ENCODE measurements at places on chromosomes 1 and 21. TPM values are rescaled to one million over a fixed set of nuclear protein-coding genes. Genes with fewer than 3 reads are reported as not detected.

KCNK2 gene
- not detected for polyA plus RNA-seq

- no peak overlapping the region for H3K4me3 ChIP-seq
- H3K27me3 ChIP-seq, result no peaks in the 10 kb centered on the region
- no peak overlapping the region for H3K27ac ChIP-seq
- no peaks in the 10 kb centered on the region for H3K36me3 ChIP-seq
- H3K4me1 ChIP-seq, result peaks cover 20% of the 10 kb centered on the region
- DNase-seq, result no peak
These were observed 131.3 kb downstream of the TOMM20 start for GRCh38 chr1:234997201-234997895.

CD244 gene
- 4.0 TPM for polyA plus RNA-seq

- H3K27ac ChIP-seq, result no peak overlapping the region
- H3K4me3 ChIP-seq, result no peak overlapping the region
- H3K4me1 ChIP-seq, result peaks cover 24% of the 10 kb centered on the region
- peak; percentile 87 for DNase-seq
- H3K36me3 ChIP-seq, result no peaks in the 10 kb centered on the region
These were observed 3.0 kb downstream of the ITLN2 start for GRCh38 chr1:160951443-160952128.

GRCh38 chr21:37461479-37461878 is 94.9 kb downstream of the DYRK1A start:
- no peaks in the 10 kb centered on the region for H3K27me3 ChIP-seq
- H3K4me3 ChIP-seq, result no peak overlapping the region
- no peak for DNase-seq
- peak overlapping the region; percentile 22 for H3K27ac ChIP-seq
- no peaks in the 10 kb centered on the region for H3K36me3 ChIP-seq
- peaks cover 100% of the 10 kb centered on the region for H3K4me1 ChIP-seq

UTS2 gene
- polyA plus RNA-seq, result 0.45 TPM

BEST4 gene
- 0.89 TPM for polyA plus RNA-seq

DNA sequence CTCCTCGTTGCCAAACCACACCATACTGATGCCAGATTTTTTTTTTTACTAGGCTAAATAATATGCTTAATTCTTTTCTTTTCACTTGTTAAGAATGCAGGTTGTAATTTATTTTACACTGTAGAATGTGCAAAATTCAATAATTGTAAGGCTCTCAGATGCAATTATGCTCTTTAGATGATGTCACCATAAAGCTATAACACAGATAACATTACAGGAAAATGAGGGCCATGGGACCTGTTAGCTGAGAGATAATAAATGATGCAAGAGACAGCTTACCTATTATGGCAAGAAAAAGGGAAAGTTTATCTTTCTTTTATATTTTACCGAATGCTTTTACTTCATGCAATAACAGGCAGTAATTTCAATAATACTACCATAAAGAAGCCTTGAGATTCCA is 35.4 kb downstream of the CHRM3 start:
- no peak overlapping the region for H3K4me3 ChIP-seq
- no peak overlapping the region for H3K27ac ChIP-seq
- no peaks in the 10 kb centered on the region for H3K4me1 ChIP-seq
- no peak for DNase-seq
- no peaks in the 10 kb centered on the region for H3K27me3 ChIP-seq

DNA sequence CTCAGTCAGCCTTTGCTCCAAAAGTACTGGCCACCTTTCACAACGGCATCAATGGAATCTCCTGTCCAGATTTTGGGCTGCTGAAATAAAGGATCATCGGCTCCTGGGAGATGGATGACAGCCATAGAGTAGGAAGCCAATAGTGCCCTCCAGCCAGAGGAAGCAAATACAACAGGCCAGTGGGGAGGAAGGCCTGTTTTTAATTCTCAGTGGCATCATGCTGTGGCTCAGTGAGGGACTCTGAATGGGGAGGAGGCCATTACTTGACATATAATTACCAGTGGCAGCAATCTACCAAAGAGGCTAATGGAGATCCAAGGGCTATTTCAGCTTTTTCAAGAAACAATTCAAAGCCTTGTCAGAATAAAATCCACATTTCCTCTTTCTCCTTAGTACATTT is 26.7 kb downstream of the COLGALT2 start:
- H3K4me3 ChIP-seq, result no peak overlapping the region
- H3K27me3 ChIP-seq, result no peaks in the 10 kb centered on the region
- H3K4me1 ChIP-seq, result no peaks in the 10 kb centered on the region
- no peak for DNase-seq
- no peaks in the 10 kb centered on the region for H3K36me3 ChIP-seq

DMBX1 gene
- not detected for polyA plus RNA-seq

DNA sequence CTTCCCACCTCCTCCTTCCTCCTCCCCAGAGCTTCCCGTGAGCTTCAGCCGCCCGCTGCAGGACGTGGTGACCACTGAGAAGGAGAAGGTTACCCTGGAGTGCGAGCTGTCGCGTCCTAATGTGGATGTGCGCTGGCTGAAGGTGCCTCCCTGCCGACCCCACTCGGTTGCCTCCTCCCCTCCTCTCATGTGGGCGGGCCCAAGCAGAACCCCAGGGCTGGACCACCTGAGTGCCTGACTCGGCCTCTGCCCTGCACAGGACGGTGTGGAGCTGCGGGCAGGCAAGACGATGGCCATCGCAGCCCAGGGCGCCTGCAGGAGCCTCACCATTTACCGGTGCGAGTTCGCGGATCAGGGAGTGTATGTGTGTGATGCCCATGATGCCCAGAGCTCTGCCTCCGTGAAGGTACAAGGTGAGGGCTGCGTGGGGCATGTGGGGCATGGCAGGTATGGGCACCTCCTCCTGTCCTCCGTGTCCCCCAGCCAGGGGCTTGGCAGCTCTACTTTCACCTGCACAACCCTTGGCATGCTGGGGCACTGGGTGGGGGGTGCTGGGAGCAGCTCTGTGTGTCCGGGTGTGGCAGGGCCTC is 69.2 kb downstream of the OBSCN start:
- H3K36me3 ChIP-seq, result peaks cover 48% of the 10 kb centered on the region
- DNase-seq, result peak; percentile 78
- no peak overlapping the region for H3K4me3 ChIP-seq
- H3K4me1 ChIP-seq, result peaks cover 34% of the 10 kb centered on the region
- no peaks in the 10 kb centered on the region for H3K27me3 ChIP-seq

GRCh38 chr1:153880962-153881361 is 41.8 kb downstream of the GATAD2B start:
- H3K27ac ChIP-seq, result no peak overlapping the region
- DNase-seq, result peak; percentile 78
- peaks cover 30% of the 10 kb centered on the region for H3K36me3 ChIP-seq
- no peaks in the 10 kb centered on the region for H3K27me3 ChIP-seq
